ENCODE measurements at places on chromosomes 7 and 10.

DNA sequence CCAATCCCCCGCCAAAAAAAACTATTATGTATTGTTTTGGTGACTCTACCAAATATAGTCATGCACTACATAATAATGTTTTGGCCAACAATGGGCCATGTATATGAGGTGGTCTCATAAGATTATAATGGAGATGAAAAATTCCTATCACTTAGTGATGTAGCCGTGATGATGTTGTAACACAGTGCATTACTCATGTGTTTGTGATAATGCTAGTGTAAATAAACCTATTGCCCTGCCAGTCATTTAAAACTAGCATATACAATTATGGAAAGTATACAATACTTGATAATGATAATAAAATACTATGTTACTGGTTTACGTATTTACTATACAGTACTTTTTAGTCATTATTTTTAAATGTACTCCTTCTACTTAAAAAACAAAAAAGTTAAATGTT is 101.5 kb downstream of the SLC25A40 start:
- DNase-seq, result no peak

DNA sequence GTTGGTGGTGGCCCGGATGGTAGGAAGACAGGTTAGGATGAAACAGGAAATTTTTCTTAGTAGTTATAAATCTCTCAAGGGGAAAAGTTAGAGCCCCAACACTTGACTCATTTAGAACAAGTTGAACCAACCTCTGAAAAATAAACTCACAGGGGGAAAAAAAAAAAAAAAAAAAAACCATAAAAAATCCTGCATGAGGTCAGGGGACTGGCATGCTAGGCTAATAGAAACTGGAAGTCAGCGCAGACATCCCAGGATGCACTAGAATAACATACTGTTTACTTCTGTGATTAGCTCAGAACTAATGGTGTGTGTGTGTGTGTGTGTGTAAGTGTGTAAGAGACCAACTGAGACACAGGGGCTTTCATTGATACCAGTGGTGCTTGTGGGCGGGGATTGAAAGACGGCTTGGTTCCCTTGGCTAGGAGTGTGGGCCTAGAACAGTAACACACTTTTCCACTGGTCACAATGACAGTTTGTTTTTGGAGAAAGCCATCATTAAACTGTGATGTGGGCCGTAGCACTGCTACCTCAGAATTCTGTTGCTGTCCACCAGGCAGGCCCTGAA is 491.6 kb upstream of the GALNT17 start:
- no peak for DNase-seq

DNA sequence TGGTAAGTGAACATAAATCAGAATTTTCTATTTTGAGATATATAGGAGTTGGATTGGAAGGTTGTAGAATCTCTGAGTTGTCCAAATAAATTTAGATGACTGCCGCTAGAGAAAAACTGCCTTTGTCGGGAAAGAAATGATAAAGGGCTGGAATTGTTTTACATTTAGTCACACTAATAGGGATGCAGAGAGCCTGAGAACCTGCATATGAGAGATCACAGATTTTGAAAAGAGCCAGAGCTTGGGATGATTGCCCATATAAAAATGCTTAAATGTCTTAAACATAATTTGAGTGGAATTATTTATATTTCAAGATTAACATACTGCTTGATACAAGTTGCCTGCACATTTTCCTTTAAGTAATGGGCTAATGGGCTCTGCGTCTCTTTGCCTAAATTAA is 660.5 kb downstream of the NRG3 start:
- DNase-seq, result no peak

GRCh38 chr10:31582365-31583052 is 263.5 kb downstream of the ZEB1 start:
- DNase-seq, result no peak

DNA sequence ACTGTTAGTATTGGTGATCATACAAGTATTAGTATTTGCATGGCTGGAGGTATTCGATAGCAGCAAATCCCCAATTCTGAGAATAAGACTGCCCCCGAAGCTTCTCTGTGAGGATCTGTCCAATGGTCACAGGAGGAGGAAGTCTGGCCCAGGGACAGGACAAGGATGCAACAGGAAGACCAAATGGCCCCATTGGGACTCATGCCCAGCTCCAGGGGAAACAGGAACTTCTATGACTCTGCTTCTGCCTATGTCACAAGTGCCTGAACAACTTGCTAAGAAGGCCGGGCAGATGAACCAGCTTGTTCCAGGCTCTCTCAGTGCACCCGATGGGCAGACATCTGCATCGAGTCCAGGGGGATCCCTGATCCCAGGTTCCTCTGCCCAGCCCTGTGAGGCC is 172.0 kb upstream of the GRB10 start:
- peak; percentile 23 for DNase-seq

DNA sequence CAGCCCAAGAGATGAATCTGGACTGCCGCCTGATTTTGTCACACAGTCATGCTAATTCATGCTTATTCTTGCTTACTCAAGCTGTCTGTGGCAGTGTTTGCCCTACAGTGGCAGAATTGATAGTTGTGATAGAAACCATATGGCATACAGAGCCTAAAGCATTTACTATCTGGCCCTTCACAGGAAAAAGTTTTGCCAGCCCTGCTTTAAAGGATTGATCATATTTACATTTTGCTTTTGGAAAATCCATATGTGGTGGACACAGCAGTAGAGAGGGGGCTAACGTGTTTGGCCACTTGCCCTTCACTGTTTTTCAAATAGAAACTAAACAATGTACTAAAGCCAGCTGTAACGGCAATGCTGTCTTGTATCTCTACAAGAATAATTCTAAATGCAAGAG is 974.0 kb upstream of the GHITM start:
- no peak for DNase-seq

Data from suppressor macrophage treated with lipopolysaccharide for 4 hours (primary cell).